Caki2 (cell line): ENCODE measurements at places on chromosomes 6 and 20.

- DNase-seq: no peak
Measured at GRCh38 chr6:139534472-139535115, 160.1 kb upstream of the CITED2 start.

DNA sequence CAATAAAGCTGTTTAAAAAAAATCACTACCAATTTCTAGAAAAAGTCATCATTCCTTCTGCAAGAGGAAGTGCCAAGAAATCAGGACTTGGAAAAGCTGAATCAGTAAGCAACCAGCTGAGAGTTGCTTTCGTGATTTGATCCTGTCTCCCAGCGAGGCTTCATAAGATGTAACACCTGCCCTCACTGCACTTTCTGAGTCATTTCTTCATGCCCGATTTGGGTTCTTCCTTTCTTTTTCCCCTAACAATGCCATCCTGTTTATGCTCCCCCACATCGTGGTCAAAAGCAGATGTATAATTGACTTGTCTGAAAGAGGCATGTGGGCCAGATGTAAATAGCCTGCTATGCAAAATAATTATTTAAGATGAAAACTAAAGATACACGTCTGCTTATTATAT lies 52.1 kb downstream of the RIPOR2 start:
- DNase-seq: no peak

DNA sequence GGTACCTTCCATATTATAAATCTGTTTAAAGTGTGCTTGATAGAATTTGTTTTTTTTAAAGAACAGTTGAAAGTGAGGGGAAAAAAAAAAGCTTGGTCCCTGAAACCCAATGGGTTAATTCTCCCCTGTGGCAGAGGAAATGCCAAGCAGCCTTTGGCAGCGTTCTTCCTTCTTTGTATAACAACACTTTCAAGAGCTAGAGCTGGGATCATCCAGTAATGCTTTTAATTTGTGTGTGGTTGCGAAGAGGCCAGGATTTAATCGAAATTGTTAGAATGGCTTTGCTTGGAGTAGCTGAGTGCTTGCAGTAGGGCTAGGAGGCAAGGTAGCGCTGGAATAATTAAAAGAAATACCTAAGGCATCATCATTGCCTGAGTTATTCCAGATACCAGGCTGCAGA lies 692.0 kb downstream of the DHX35 start:
- DNase-seq: no peak

GRCh38 chr20:15708984-15709598 lies 864.2 kb downstream of the KIF16B start:
- no peak for DNase-seq
